ENCODE measurements at places on chromosomes 6 and 20.

- DNase-seq = no peak
Observed at GRCh38 chr6:104183816-104184435, 675.8 kb downstream of the HACE1 start.

- DNase-seq = no peak
Observed at GRCh38 chr6:44007818-44008621, 119.2 kb downstream of the MRPL14 start.

DNA sequence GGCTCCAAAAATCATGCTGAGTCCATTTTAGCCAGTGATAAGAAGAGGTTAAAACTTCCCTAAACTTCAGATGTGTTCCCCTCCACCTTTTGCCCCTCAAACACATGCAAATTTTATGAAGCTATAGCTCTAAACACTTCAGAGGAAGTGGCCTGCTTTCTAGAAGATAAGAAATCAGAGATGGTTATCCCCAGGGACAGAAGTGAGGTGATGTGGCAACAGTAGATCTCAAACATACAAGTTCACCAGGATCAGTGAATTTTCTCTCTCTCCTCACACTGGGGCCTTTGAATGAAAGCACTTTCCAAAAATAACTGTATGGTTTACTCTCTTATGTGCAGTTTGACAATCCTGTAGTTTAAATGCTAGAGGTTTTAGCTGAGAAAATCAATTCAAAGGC, 332.0 kb downstream of the BTBD9 start:
- no peak for DNase-seq

DNA sequence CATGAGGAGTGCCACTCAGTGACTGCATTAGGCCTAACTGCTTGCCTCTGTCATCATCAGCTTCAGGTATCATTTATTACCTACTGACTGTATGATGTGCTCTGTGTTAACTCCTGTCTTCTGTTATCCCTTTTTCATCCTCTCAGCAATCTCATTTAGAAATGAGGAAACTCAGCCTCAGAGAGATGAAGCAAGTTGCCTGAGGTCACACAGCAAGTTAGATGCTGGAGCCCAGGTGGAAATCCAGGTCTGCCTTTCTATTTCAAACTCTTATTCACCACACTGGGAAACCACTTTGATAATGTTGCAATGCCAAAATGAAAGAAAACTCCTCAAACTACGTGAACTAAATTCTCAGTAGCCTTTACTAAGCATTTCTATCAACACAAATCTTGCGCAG, 1.3 kb downstream of the FERMT1 start:
- no peak for DNase-seq

GRCh38 chr6:123551939-123552707, 84.6 kb downstream of the TRDN start:
- DNase-seq = no peak

GRCh38 chr20:10671919-10672623, 1.7 kb downstream of the JAG1 start:
- DNase-seq = no peak

GRCh38 chr6:137623293-137623692, 129.1 kb upstream of the OLIG3 start:
- DNase-seq = no peak

GRCh38 chr6:39929733-39930461, 4.4 kb downstream of the MOCS1 start:
- no peak for DNase-seq

- DNase-seq = no peak
Observed at GRCh38 chr6:16591396-16592222, 169.7 kb downstream of the ATXN1 start.

DNA sequence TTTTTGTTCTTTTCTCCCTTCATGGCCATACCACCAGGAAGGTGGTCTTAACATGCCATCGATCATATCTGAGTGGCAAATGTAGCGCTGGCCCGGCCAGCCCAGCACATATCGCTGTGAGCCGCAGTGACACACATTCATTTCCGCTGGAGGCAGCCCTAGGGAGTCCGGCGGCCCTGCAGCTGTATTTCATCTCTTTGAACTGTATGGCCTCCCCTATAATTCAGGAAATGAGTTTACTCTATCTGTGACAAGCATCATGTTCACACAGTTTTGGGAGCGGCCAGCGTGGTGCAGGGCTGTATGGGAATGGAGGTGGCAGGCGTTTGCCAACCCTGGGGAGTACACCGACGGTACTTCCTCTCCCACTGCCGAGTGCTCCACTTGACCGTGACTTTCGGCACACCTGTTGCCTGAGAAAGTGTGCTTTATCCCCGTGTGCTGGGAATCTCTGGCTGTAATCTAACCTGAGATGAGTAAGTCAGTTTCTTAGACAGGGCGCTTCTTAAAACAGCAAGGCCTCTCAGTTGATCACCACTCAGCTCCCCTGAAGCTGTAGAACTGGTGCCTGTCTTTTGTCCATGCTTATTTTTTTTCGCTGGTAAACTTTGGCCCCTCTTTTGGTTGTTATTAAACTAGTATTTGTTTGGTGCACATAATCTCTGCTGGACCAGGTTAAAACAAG, 257.1 kb upstream of the TAB2 start:
- DNase-seq = no peak

- DNase-seq = no peak
Observed at GRCh38 chr6:11971154-11971553, 41.0 kb upstream of the HIVEP1 start.

DNA sequence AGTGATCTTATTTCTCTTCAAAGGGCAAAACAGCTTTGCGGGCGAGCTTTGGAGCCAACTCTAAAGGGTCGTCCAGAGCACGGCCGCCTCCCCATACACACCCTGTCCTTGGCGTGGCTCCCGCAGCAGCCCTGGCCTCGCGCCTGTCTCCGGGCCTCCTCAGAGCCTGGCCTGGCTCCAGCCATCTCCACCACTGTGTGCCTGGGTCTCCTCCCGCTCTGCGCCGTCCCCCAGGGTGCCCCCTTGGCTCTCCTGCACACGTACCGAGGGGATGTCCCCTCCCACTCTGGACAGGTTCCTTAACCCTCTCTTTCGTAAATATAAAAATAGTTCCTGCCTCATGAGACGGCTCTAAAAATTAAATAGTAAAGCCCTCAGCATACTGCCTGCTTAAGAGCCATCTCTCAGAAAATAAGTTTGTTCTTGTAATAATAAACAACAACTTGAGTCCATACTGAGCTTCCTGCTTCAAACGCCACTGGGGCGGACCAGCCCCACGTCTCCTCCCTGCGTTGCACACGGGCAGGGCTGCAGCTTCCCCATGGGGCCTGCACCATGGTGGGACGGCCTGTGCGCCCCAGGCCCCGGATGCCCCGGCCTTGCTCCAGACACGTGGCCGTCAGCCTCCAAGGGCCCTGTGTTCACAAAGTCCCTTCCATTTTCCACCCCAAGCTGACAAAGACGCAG, 226.2 kb downstream of the TTLL2 start:
- no peak for DNase-seq

- DNase-seq = no peak
Observed at GRCh38 chr6:143969077-143969476, 39.0 kb downstream of the PLAGL1 start.

DNA sequence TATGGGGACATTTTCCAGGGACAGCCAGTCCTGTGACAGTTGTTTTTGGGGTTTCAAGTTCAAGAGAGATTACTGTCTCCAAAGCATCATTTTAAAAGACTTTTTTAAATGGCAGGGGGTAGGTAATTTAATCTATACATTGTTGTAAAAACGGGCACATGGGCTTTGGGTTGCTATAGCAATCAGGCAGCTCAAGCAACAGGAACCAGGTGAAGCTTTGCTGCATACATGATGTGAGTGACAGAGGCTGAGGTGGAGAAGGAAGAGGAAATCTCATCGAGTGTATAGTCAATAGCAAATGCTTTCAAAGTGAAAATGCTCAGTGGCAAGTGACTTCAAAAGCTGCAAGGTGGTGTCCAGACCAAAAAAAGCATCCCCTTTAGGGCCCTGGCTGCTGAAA, 277.4 kb upstream of the JAG1 start:
- no peak for DNase-seq

DNA sequence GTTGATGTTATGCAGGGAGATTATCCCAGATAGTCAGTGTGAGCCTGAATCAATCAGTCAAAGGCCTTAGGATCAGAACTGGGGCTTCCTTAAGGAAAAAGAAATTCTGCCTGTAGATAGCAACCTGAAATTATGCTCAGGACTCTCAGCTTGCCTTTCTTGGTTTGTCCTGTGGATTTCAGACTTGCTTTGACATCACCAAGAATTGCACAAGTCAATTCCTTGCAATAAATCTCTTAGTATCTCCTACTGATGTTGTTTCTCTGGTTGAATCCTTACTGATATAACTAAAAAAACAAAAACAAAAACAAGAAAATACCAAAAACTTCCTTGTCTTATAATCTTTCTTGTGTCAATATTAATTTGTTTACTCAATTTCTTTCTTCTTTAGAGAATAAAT, 258.9 kb upstream of the TCF21 start:
- DNase-seq = no peak

- no peak for DNase-seq
Observed at GRCh38 chr6:54595844-54596243, 250.7 kb upstream of the FAM83B start.

DNA sequence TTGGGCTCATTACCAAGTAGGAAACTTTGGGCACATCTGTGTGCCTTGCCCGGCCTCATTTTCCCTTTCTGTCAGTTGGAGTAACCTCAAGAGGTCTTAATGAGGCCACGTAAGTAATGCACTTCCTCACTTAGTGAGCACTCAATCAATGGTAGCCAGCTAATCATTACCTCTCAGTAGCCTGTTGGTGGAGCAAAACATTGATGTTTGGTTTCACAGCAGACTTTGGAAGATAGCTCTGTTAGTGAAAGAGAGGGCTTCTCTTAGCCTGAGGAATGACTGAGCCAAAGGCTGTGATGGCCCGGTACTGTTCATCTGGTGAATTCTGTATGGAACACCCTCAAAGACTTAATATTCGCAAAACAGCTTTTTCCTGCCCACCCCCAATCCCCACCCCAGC, 55.9 kb upstream of the ID4 start:
- DNase-seq = no peak

- no peak for DNase-seq
Observed at GRCh38 chr6:107977283-107977682, 19.3 kb upstream of the SEC63 start.

GRCh38 chr20:17934141-17934862, 34.3 kb downstream of the SNX5 start:
- DNase-seq = no peak

GRCh38 chr6:20777801-20778200, 243.5 kb downstream of the CDKAL1 start:
- no peak for DNase-seq

GRCh38 chr6:14550822-14551221, 433.2 kb downstream of the CD83 start:
- no peak for DNase-seq
